ENCODE measurements at places on chromosomes 2 and 18. TPM values are rescaled to one million over a fixed set of nuclear protein-coding genes. Genes with fewer than 3 reads are reported as not detected.

DNA sequence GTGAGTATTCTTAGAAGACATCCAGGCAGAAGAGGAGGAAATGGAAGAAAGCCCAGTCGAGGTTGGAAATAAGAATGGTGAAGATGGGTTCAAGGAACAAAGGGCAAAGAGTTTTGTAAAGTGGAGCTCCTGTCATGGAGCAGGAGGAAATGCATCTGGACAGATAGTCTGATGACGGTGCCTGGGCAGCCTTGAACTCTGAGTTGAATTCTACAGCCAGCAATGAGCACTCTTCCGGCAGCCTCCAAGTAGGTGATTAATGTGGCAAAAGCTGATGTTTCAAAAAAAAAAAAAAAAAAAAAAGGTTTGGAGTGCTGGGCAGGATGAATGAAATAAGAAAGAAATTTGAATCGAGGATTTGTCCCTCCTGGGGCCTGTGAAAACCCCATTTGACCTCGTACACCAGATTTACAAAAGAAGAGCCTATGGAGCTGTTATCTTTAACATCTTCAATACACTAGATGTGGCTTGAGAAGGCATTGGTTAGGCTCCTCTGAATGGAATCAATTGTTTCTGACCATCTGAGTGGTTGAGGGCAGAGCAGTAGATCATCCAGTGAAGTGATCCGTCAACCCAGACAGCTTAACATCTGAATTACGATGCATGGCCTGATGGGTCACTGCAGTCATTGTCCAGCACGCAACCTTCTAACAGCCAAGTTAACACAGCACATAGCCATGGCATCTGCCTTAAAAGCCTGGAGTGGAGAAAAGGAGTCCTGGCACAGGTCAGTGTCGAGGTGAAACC lies 449.7 kb downstream of the TXNL1 start:
- H3K4me1 ChIP-seq: no peaks in the 10 kb centered on the region
- no peak for DNase-seq
- no peaks in the 10 kb centered on the region for H3K36me3 ChIP-seq
- no peaks in the 10 kb centered on the region for H3K27me3 ChIP-seq
- H3K27ac ChIP-seq: no peak overlapping the region

DNA sequence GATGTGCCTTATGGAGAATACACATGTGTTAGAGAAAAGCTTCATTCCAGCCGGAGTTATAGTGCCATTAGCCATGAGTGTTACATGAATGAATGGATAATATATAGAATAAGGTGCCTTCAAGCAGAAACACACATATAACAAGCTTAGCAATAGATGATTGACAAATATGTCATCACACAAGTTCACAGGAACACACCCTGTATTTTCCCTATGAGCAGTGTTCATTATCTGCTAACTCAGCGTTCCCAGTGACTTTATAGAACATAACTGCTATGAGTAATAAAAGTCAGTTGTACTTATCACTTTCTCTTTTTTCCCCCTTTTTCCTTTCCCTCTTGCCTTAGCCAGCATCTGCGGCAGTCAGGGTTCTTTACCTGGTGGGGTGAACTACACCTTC lies 65.1 kb downstream of the TIMM21 start:
- no peaks in the 10 kb centered on the region for H3K4me1 ChIP-seq
- peaks cover 7% of the 10 kb centered on the region for H3K27me3 ChIP-seq
- no peak overlapping the region for H3K4me3 ChIP-seq
- H3K27ac ChIP-seq: no peak overlapping the region

Gene TANC1
- total RNA-seq: 0.56 TPM

- H3K27me3 ChIP-seq: no peaks in the 10 kb centered on the region
- H3K27ac ChIP-seq: no peak overlapping the region
- no peaks in the 10 kb centered on the region for H3K4me1 ChIP-seq
- DNase-seq: no peak
- H3K4me3 ChIP-seq: no peak overlapping the region
Observed at GRCh38 chr18:43692099-43692690, 414.9 kb upstream of the SYT4 start.

GRCh38 chr18:55588870-55589595 lies 1.0 kb upstream of the TCF4 start:
- peaks cover 6% of the 10 kb centered on the region for H3K36me3 ChIP-seq
- peak overlapping the region; percentile 93 for H3K4me3 ChIP-seq
- H3K27ac ChIP-seq: peak overlapping the region; percentile 74
- H3K27me3 ChIP-seq: peaks cover 7% of the 10 kb centered on the region
- no peak for DNase-seq
- peaks cover 25% of the 10 kb centered on the region for H3K4me1 ChIP-seq

DNA sequence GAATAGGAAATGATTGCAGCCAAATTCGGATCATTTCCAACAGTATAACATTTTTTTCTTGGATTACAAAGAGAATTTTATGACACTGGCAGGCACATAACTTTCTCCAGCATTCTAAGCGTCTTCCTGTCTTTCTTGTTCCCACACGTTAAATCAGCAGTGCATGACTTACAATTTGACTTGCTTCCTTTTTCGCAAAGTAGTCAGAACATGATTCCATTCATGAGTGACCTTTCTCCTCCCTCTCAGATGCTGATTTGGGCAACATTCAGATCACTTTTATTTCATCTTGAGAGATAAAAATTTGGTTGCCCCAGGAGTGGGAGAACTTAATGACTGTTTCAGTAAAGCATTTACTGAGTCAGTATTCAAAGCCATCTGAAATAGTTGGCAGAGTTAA lies 858.7 kb upstream of the ACVR2A start:
- no peak overlapping the region for H3K27ac ChIP-seq
- H3K27me3 ChIP-seq: no peaks in the 10 kb centered on the region
- DNase-seq: no peak

- no peaks in the 10 kb centered on the region for H3K4me1 ChIP-seq
- no peak overlapping the region for H3K4me3 ChIP-seq
- H3K36me3 ChIP-seq: no peaks in the 10 kb centered on the region
- H3K27ac ChIP-seq: no peak overlapping the region
Observed at GRCh38 chr2:152354069-152354755, 19.2 kb downstream of the FMNL2 start.

DNA sequence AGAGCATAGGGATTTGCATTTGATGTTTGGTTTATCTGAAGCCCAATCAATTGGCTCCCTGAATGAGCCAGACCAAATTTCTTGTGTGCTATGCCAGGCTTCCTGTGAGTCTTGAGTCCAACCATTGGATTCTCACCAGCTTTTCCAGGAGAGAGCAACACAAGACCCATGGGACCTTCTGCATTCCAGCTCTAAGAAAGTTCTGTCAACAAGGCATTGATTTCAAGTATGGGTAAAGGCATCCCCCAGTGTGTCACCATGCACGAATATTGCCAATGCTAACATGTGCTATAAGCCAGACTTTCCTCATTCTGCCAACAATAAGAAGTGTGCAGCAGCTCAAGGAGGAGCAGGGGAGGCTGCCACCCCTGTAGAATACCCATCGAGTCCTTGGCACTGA lies 266.6 kb downstream of the ETAA1 start:
- no peak overlapping the region for H3K27ac ChIP-seq
- peaks cover 3% of the 10 kb centered on the region for H3K27me3 ChIP-seq
- no peaks in the 10 kb centered on the region for H3K4me1 ChIP-seq

- peaks cover 4% of the 10 kb centered on the region for H3K27me3 ChIP-seq
- no peaks in the 10 kb centered on the region for H3K36me3 ChIP-seq
- no peak overlapping the region for H3K27ac ChIP-seq
- no peak overlapping the region for H3K4me3 ChIP-seq
- H3K4me1 ChIP-seq: peaks cover 6% of the 10 kb centered on the region
Observed at GRCh38 chr2:219296142-219296541, 13.1 kb downstream of the PTPRN start.

- peaks cover 3% of the 10 kb centered on the region for H3K4me1 ChIP-seq
- no peak overlapping the region for H3K4me3 ChIP-seq
- H3K27ac ChIP-seq: no peak overlapping the region
- no peaks in the 10 kb centered on the region for H3K27me3 ChIP-seq
- no peaks in the 10 kb centered on the region for H3K36me3 ChIP-seq
Observed at GRCh38 chr2:31253356-31254131, 19.6 kb downstream of the EHD3 start.

- H3K27me3 ChIP-seq: no peaks in the 10 kb centered on the region
- no peak for DNase-seq
- no peak overlapping the region for H3K4me3 ChIP-seq
- no peaks in the 10 kb centered on the region for H3K36me3 ChIP-seq
- no peak overlapping the region for H3K27ac ChIP-seq
Observed at GRCh38 chr2:206798000-206798399, 32.6 kb downstream of the FASTKD2 start.

GRCh38 chr18:22284581-22285360 lies 115.4 kb downstream of the GATA6 start:
- no peaks in the 10 kb centered on the region for H3K27me3 ChIP-seq
- H3K4me3 ChIP-seq: no peak overlapping the region

Gene ECEL1
- total RNA-seq: not detected

Gene FBXO15
- not detected for total RNA-seq

- no peaks in the 10 kb centered on the region for H3K36me3 ChIP-seq
- H3K4me1 ChIP-seq: peaks cover 15% of the 10 kb centered on the region
- H3K27ac ChIP-seq: no peak within 1 kb of the TSS
- DNase-seq: peak; percentile 63
- H3K4me3 ChIP-seq: peak within 1 kb of the TSS; percentile 77
Observed at GRCh38 chr2:102619414-102620319, at the start of gene SLC9A2. SLC9A2 (plus strand) TSS chr2:102619553; CDS start chr2:102619849, 296 bp downstream.

- no peak overlapping the region for H3K4me3 ChIP-seq
- peaks cover 55% of the 10 kb centered on the region for H3K4me1 ChIP-seq
- DNase-seq: no peak
Observed at GRCh38 chr2:55033921-55034320, 16.3 kb downstream of the RTN4 start.

- no peak overlapping the region for H3K4me3 ChIP-seq
- peaks cover 4% of the 10 kb centered on the region for H3K36me3 ChIP-seq
- no peak overlapping the region for H3K27ac ChIP-seq
- H3K4me1 ChIP-seq: no peaks in the 10 kb centered on the region
Observed at GRCh38 chr2:4930704-4931103, 761.5 kb upstream of the SOX11 start.

- H3K4me1 ChIP-seq: peaks cover 7% of the 10 kb centered on the region
- H3K36me3 ChIP-seq: no peaks in the 10 kb centered on the region
- no peaks in the 10 kb centered on the region for H3K27me3 ChIP-seq
Observed at GRCh38 chr18:62814132-62814759, 98.9 kb downstream of the PHLPP1 start.

DNA sequence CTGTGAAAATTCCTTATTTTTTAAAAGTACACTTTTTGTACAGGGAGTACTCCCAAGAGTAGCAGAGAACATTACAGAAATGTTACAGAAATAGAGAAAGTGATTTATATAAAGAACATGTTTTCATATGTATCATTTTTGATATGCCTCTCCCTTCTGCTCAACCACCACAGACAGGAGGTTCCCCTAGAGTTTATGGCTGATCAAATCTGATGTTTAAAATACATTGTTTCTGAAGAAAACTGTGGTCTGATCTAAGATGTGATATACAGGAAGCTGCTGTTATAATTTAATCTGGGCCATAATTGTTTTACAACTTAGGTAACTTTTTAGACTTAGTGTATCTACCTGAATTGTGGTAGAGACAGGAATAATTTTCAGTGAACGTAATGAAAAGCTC lies 37.0 kb downstream of the STAT4 start:
- peak overlapping the region; percentile 90 for H3K27ac ChIP-seq
- DNase-seq: no peak
- peaks cover 87% of the 10 kb centered on the region for H3K4me1 ChIP-seq

- no peak overlapping the region for H3K27ac ChIP-seq
- peaks cover 9% of the 10 kb centered on the region for H3K4me1 ChIP-seq
- H3K27me3 ChIP-seq: no peaks in the 10 kb centered on the region
- H3K36me3 ChIP-seq: no peaks in the 10 kb centered on the region
Observed at GRCh38 chr2:37832590-37833197, 92.4 kb upstream of the RMDN2 start.

DNA sequence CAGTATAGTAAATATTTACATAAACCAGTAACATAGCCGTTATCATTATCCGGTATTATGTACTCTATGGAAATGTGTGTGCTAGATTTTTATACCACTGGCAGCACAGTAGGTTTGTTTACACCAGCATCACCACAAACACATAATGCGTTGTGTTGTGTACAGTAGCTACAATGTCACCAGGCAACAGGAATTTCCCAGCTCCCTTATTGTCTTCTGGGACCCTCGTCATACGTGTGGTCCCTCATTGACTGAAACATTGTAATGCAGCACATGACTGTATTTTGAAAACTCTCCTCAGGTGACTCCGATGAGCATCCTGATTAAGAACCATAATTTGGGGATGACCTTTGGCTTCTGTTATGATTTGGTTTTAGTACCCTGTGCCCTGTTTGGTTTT lies 31.3 kb downstream of the EHD3 start:
- no peak for DNase-seq
- no peaks in the 10 kb centered on the region for H3K36me3 ChIP-seq
- H3K4me3 ChIP-seq: no peak overlapping the region

DNA sequence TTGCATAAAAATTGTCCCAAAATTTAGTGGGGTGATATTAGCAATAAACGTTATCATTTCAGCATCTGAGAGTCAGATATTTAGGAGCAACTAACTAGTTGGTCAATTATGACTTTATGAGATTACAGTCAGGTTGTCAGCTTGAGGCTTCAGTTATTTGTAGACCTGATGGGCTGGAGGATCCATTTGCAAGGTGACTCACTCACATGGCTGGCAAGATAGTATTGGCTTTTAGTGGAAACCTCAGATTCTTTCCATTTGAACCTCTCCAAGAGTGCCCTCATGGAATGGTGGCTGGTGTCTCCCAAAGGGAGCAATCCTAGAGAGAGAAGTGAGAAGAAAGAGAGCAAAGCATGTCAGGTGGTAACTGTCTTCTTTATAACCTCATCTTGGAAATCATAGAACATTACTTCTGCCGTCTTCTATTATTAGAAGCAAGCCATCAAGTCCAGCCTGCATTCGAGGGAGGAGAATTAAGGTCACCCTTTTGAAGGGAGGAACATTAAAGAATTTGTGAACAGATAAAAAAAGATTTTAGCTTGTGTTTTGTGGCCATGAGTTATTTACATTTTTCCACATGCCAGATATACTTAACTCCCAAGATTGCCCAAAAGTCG lies 92.5 kb downstream of the HAUS1 start:
- H3K36me3 ChIP-seq: no peaks in the 10 kb centered on the region
- DNase-seq: no peak
- no peaks in the 10 kb centered on the region for H3K27me3 ChIP-seq
- H3K4me1 ChIP-seq: peaks cover 33% of the 10 kb centered on the region

Gene TMEM178A
- total RNA-seq: not detected

Gene NYAP2
- total RNA-seq: not detected

DNA sequence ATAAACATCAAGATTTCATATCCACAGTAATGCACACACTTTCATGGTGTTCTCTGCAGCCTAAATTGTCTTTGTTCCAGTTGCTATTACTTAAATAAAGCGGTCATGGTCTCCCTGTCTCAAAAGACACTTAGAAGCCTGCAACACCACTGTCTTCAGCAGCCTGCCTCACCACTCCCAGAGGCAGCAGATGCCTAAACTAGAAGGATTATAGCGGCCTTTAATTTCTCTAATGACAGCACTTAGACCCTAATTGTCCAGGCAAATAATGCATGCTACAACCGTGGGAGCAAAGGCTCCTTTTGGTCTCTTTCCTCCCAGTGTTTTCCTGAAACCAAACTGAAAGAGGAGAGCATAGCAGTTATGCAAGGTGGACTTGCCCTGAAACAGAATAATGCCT lies 248.8 kb upstream of the SLC39A10 start:
- DNase-seq: no peak
- peaks cover 29% of the 10 kb centered on the region for H3K4me1 ChIP-seq
- no peak overlapping the region for H3K4me3 ChIP-seq
- H3K27ac ChIP-seq: no peak overlapping the region

Gene RBKS
- total RNA-seq: 4.5 TPM

Gene RSAD2
- total RNA-seq: 6.8 TPM

GRCh38 chr2:191867507-191867847 lies 20.6 kb upstream of the CAVIN2 start:
- H3K4me3 ChIP-seq: no peak overlapping the region
- no peak for DNase-seq
- H3K27me3 ChIP-seq: peaks cover 8% of the 10 kb centered on the region
- no peaks in the 10 kb centered on the region for H3K36me3 ChIP-seq
